NCI-H187 treated with DMSO at 0.1 percent for 48 hours (cell line): ENCODE measurements at places on chromosomes 6 and 20.

DNA sequence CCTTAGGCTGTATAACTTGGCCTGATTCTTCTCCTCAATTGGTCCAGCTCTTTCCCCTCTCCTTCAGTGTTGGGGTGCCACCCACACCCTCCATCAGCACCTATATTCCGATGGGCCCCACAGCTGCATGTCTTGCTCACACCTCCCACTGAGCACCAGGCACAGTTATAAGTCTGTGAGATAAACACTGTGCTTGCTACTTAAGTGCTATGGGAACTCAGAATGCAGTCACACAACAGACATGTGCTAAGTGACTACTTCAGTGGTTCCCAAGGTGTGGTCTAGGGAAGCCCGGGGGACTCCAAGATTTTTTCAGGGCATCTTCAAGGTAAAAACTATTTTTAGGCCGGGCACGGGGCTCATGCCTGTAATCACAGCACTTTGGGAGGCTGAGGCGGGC is 7.3 kb downstream of the ZC3H12D start:
- no peak for DNase-seq

- no peak for DNase-seq
These were observed 370.5 kb upstream of the ARID1B start for GRCh38 chr6:156406688-156407087.

DNA sequence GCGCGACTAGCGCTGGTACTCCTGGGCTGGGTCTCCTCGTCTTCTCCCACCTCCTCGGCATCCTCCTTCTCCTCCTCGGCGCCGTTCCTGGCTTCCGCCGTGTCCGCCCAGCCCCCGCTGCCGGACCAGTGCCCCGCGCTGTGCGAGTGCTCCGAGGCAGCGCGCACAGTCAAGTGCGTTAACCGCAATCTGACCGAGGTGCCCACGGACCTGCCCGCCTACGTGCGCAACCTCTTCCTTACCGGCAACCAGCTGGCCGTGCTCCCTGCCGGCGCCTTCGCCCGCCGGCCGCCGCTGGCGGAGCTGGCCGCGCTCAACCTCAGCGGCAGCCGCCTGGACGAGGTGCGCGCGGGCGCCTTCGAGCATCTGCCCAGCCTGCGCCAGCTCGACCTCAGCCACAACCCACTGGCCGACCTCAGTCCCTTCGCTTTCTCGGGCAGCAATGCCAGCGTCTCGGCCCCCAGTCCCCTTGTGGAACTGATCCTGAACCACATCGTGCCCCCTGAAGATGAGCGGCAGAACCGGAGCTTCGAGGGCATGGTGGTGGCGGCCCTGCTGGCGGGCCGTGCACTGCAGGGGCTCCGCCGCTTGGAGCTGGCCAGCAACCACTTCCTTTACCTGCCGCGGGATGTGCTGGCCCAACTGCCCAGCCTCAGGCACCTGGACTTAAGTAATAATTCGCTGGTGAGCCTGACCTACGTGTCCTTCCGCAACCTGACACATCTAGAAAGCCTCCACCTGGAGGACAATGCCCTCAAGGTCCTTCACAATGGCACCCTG is 1.6 kb downstream of the TPBG start:
- DNase-seq, result no peak

DNA sequence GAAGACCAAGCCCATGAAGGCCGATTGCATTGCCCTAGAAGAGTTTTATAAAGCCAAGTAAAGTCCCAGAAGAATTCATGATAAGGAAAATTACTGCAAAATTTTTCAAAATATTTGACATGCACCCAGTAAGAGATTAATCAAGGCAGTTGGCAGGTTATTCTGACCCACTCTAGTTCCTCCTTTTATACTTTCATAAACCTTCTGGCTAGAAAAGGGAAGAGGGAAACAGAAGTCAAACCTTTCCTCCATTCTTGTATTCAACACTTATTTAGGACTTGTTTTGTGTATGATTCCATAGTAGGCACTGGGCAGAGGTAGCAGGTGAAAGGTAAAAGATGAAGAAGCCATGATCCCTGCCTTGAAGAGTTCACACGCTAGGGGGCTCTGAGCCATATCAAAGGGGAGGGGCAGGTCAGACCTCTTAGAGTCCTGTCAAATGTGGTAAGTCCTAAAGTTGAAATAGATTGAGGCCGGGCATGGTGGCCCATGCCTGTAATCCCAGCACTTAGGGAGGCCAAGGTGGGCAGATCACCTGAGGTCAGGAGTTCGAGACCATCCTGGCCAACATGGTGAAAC is 85.4 kb downstream of the NDUFAF5 start:
- DNase-seq, result no peak

DNA sequence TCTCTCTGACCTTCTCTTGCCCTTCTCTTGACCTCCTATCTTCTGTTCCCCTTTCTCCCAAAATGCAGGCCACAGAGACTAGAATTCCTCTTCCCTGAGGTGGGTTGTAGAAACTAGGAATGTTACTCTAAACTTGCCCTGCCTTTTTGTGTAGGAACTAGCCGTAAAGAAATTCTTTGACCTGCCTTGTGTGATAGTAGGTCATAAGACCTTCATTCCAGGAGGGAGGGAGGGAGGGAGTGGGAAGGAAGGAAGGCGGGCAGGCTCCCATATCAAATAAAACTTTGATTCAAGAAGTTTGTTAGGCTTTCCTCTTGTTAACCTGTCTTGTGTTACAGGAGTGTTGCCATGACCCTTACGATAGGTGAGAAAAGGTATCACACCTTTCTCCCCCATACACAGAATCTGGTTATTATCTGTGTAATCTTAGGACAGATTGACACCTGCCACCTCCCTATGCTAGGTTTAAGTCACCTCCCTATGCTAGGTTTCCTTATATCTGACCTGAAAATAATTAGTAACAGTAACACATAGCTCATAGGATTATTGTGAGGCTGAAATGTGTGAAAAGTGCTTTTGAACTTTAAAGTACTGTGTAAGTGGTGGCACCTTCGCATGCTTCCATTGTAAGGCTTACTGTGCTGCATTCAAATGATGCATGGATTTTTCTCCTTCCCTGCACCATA is 32.6 kb upstream of the FUCA2 start:
- no peak for DNase-seq

GRCh38 chr20:53034899-53035298 is 62.7 kb downstream of the TSHZ2 start:
- DNase-seq, result no peak

DNA sequence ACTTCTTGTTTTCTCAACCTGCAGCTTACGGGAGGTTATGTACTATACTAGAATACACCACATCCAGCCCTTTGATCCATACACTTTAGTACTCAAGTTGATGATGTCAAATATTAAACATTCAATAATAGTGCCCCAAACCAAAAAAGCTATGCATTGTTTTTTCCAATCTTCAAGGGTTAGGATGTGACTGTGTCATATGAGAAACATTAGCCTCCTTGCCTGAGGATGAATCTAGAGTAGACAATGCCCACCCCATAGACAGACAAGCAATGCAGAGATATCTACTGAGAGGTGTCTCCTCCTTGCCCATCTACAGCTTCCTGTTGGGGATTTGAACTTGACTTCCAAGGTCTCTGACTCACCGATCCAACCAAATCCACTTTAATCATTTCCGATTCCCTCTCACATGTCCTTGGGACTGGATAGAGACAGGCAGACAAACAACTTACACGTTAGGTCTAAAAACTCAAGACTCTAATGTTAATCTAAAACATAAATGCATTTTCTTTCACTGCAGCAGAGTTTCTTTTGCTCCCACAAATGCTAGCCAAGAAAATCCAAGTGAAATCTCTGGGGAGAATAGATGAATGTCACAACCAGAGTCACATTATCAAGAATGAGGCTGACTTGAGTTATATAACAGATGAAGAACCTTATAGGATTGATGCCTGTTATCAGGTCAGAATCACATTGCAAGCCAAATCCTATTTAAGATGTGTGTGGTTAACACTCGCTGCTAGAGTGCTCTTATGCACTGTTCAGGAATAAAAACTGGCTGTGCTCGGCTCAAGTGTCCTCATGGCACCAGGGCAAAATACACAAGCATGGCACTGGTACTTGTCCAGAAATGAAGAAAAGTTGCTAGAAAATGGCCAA is 75.5 kb upstream of the TNFAIP3 start:
- no peak for DNase-seq

GRCh38 chr20:44495802-44496481 is 20.3 kb downstream of the TTPAL start:
- no peak for DNase-seq
